ENCODE measurements at places on chromosomes 6 and 20.
A peak's percentile ranks its signal among the peaks of the same experiment; 100 is the strongest.

DNA sequence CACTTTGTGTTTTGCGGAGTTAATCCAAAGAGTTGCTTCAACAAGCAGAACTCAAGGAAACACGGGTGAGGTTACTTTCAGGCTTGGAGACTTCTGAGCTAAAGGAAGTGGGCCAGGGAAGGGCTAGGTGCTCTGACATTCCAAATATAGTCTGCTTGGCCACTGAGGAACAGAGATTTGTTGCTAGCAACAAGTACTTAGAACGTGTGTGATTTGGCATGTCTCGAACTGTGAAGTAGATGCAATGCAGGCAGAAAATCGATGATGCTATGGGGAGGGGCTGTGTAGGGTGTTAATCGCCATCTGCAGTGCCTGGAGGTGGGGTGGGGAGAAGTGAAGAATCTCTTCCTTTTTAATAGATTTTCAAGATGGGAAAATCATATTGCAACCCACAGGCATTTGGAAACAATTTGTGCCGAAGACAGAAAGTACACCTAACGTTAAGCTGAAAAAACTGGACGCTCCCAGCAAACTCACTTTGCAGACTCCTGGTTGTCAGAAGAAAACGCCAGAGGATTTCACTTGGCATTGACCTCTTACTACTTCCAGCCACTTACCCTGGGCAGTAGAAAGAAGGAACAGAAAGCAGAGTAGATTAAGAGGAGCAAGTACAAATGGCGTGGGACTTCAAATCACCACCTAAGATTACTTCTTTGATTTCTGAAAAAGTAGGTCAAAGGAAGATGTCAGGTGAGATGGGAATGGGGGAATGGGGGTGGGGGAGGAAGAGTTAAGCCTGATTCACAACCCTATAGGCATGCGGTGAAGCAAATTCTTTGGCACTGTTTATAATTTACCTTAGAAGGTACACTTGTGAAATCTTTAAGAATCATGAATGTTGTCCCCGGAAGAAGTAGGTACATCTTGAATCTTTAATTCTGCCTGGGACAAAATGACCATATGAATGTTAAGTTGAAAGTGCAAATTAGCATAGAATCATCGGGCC is 314.1 kb downstream of the CD83 start:
- no peak for DNase-seq

- DNase-seq = peak; percentile 97
These were observed 38.9 kb upstream of the THBS2 start for GRCh38 chr6:169292338-169293124.

DNA sequence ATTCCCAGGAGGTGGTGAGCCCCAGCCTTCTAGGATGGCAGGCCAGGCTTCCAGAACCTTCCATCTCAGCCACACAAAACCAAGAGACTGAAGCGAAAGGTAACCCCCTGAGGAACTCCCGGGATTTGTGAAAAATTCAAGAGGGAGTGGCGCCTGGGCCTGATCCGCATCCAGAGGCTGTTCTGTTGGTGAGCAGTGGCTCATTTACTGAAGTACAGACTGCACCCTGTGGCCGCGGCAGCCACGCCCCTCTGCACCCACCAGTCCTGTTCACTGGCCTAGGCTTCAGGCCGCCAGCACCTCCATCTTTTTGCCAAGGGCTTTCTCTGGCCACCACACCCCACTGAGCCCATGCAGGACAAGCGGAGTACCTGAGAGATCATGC is 79.1 kb upstream of the PTPN1 start:
- DNase-seq = no peak

GRCh38 chr6:33298773-33299236 is at the start of gene RGL2:
RGL2 (minus strand) TSS chr6:33298942; CDS start chr6:33298610, 332 bp downstream.
- DNase-seq = peak; percentile 73

- no peak for DNase-seq
These were observed 534 bp upstream of the AKIRIN2 start for GRCh38 chr6:87702589-87702945.

DNA sequence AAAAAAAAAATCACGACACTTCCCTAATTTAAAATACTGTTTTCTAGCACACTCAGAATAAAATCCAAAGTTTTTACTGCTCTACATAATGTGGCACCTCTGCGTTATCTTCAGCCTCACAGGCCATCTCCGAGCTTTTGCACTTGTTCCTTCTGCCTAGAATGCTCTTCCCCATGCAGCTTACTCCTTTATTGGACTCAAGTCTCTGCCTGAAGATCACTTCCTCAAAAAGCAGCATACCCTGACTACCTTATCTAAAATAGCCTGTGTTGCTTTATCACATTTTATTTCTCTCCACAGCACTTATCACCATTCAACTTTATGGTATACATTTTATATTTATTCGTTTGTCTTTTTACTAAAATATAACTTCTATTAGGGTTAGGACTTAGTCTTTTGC is 2.3 kb downstream of the ZNF322 start:
- no peak for DNase-seq

GRCh38 chr20:3777716-3778629 is 3.3 kb downstream of the SPEF1 start:
- no peak for DNase-seq

DNA sequence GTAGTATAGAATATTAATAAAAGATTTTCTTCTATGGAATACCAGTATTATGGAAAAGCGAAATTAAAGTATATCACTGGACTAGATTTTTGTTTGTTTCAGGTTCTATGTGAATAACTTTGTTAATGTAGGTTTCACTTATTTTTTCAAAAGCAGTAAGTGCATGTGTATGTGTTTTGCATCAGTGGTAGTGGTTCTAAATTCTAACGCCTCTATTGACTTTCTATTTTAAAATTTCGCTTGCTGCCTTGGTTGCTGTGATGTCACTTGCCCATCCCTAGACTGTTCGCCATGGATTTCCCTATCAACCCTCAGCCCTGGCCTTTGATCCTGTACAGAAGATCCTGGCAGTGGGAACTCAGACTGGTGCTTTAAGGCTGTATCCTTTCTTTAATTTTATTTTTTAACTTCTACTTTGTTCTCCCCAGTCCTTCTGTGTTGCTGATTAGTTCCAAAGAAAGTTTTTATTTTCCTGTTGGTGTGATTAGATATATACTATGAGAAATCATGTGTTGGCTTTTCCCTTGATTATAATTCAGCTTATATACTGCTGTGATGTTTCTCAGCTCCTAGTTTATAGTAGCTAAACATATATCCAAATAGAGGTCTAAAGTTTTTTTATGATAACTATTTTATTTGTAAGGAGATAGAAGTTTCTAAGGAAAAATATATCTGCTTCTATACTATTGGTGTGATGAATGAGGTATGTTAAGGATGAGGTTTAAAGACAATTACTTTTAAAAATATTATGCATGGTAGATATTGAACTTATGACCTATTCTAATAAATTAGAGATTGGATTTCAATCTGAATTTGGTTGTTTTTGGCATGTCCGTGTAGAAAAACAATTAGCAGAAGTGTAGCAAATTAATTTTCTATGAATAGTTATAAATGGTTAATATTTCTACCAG is 1.7 kb downstream of the STXBP5 start:
- DNase-seq = peak; percentile 68

GRCh38 chr20:33556246-33556645 is 66.3 kb downstream of the CBFA2T2 start:
- no peak for DNase-seq

GRCh38 chr6:9927275-9927674 is 487.6 kb downstream of the TFAP2A start:
- peak; percentile 66 for DNase-seq

GRCh38 chr6:67184405-67184804 is 1450.7 kb upstream of the ADGRB3 start:
- no peak for DNase-seq

- peak; percentile 52 for DNase-seq
These were observed 637 bp downstream of the ARID1B start for GRCh38 chr6:156777577-156778453.

DNA sequence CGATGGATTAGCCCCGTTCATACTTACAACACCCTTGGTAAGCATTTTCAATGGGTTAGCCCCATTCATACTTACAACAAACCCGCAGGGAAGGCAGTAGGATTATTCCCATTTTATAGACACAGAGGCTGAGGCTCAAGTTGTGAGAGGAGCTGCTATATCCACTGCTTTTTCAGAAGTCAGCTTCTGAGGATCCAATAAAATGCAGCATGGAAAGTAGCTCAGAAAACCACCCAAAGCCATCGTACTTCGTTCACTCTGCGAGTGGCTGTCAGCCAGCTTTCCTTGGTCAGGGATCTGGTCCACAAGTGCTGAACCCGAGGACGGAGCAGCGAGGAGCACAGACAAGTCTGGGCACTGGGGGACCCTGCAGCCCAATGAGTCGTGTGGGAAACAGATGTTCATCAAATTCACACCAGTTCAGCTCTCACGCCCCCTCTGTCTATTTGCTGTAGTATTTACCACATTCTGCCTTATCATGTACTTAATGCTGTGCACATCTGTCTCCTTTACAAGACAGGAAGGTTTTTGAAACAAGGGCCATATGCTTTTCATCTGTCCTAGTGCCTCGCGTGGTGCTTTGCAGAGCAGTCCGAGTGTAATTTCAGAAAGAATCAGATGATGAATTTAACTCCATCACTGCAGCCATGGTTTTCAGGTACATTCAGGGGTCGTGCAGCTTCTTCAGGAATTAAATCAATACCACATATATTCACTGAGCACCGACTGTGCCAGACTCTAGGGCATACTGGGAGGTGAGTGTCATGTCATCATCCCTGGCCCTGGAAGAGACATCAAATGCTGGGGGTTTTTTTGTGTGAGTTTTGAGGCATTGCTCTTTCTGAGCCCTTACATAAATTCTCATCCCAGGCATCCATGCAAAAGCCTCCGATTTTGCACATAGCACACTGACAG is 256.9 kb downstream of the CDH26 start:
- no peak for DNase-seq

DNA sequence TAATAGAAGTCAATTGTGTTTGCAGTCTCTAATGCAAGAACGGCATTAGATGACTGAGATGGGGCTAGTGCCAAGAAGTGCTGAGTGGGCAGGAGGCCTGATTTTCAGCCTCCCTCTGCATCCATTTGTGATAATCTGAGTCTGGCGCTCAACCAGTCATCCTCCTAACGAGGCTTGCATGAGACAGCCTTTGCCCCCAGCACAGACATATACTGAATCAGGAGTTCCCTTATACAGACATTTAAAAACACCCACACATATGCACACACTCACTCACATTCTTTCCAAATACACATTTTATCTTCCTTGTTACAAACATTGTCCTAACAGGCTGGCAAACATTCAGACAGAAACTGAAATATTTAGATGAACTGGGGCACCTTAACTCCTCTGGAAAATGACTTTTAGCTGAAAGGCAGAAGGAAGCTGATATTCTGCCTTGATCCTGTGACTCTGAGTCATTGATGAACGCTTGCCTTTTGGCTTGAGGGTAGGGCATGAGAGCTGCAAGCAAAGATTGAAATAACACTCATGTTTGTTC is 562.3 kb downstream of the DHX35 start:
- no peak for DNase-seq

DNA sequence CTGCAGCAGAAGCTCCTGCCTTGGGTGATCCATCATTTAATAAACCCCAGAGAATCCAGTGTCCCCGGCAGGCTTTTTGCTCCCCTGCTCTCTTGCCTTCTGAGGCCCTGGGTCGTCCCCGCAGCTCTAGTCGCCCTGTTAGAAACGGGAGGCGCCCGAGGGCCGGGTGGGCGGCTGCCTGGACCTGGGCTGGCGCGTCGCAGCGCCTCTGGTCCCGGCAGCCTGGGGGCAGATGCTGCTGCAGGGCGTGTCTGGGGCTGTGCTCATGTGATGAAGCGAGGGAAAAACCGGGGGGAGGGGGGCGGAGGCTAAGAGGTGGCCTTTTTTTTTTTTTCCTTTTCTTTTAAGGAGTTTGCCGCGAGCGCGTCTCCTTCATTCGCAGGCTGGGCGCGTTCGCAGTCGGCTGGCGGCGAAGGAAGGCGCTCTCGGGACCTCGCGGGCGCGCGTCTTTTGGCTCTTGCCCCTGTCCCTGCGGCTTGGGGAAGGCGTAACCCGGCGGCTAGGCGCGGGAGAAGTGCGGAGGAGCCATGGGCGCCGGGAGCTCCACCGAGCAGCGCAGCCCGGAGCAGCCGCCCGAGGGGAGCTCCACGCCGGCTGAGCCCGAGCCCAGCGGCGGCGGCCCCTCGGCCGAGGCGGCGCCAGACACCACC is 394 bp downstream of the AKAP12 start:
- peak; percentile 50 for DNase-seq

GRCh38 chr6:149139782-149140136 is 177.8 kb upstream of the TAB2 start:
- no peak for DNase-seq

- DNase-seq = no peak
These were observed 39.5 kb upstream of the ADGRF5 start for GRCh38 chr6:46961232-46961631.

GRCh38 chr6:105313211-105313610 is 89.7 kb downstream of the PREP start:
- DNase-seq = no peak

DNA sequence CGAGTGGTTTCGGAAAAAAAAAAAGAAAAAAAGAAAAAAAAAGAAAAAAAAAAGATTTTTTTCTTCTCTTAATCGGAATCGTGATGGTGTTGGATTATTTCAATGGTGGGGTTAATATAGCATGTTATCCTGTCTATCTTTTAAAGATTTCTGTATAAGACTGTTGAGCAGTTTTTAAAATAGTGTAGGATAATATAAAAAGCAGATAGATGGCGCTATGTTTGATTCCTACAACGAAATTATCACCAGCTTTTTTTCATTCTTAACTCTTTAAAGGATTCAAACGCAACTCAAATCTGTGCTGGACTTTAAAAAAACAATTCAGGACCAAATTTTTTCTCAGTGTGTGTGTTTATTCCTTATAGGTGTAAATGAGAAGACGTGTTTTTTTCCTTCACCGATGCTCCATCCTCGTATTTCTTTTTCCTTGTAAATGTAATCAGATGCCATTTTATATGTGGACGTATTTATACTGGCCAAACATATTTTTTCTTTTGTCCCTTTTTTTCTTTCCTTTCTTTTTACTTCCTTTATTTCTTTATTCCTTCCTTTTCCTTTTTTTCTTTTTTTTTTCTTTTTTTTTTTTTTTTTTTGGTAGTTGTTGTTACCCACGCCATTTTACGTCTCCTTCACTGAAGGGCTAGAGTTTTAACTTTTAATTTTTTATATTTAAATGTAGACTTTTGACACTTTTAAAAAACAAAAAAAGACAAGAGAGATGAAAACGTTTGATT is 3.6 kb downstream of the SOX4 start:
- no peak for DNase-seq
